ENCODE measurements at places on chromosomes 3 and 15.
A peak's percentile ranks its signal among the peaks of the same experiment; 100 is the strongest.

DNA sequence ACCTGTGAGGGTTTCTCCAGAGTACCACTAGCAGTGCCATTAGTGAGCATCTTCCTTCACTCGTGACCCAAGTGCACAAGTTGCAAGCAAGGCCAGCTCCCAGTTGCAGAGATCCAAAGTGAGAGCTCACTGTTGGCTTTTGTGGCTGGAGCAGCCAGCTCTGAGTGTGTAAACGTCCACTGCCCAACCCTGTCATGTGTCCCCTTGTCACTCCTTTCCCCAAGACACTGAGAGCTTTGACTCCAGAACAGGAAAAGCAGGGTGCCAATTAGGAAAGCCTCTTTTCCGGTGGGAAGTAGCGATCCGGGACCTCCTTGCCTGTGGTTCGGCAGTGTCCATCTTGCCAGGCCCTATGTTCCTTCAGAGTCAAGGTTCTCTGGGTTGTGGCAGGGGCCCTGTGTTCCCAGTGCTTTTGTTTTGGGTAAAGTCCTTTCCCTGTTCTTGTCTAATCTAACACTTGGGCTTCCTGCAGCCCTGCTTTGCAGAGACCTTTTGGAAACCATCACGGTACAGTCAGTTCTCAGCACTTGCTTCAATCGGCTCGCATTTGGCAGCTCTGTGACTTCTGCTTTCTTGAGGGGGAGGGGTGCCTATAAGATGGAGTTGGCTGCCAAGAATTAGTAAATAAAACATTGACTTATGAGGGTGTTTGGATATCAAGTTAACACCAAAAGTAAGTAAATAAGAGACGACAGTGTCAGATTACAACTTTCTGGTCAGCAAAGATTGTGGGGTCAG, 90.5 kb downstream of the DNASE1L3 start:
- DNase-seq: no peak

DNA sequence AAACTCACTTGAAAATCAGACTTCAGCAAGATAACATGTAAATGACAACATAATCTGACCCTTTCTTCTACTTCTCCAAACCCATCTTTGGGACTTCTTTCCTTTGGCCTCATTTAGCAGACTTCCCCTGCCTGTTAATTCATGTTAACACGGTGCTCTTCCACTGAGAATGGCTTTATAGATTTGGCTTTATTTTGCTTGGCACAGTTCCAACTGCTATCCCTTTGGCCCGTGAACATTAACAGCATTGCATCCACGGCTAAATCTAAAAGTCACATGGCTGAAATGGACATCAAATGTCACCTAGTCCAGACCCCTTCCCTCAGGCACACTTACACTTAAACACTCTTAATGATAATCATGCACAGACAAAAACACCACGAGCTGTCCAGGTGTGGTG, 3.8 kb downstream of the ZMAT3 start:
- DNase-seq: no peak

GRCh38 chr15:20280933-20281463, 260.6 kb downstream of the GOLGA6L6 start:
- no peak for DNase-seq

- no peak for DNase-seq
Measured at GRCh38 chr3:7340795-7341194, 479.9 kb downstream of the GRM7 start.

DNA sequence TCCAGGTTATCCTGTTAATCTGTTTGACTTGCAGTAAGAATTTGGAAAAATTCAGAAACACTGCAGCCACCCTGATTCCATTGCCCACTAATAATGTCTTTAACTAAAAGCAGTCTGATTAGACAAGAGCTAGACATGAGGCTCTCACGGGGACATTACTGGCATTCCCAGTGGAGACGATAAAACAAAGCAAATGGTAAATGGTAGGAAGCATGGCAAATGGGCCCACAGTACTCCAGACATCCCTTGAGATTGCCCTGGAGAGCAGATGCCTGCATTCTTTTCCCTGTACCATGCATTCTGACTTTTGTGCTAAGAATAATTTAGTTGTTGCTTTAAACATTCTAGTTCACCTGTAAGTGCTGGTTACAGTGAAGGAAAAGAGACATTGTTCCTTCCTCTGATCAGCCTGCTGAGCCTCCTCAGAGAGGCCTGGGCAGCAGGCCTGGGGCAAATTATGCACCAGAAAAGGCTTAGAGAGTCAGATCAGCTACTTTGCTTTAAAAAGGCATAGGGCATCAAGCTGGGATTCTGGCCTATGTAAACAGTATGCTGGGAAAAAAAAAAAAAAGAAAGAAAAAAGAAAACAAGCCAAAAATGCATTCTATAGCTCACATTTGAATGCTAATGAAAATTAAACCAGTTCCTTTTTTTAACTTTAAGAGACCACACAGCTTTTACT, 204.6 kb downstream of the GABRG3 start:
- no peak for DNase-seq

GRCh38 chr3:31793821-31794220, 187.2 kb downstream of the OSBPL10 start:
- no peak for DNase-seq

DNA sequence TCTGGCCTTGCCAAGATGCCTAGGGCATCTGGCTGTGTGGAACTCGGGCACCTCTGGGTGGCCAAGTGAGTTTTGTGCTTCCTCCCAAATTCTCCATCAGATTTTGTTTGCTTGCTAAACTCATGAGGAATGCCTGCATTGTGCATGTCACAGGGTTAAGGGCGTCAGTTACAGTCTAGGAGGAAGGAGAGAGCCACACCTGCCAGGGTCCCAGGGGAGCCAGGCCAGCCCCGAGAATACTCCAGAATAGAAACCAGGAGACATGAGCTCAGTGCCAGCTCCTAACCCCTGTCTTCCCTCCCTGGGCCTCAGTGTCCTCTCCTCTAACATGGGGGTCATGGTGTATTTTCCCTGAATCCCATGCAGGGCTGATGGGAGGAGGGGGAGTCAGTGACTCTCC, 22.0 kb upstream of the SKOR1 start:
- no peak for DNase-seq

- DNase-seq: no peak
Measured at GRCh38 chr3:121979734-121980449, 42.2 kb downstream of the ILDR1 start.

GRCh38 chr15:48800811-48801455, 9.9 kb downstream of the CEP152 start:
- peak; percentile 34 for DNase-seq

DNA sequence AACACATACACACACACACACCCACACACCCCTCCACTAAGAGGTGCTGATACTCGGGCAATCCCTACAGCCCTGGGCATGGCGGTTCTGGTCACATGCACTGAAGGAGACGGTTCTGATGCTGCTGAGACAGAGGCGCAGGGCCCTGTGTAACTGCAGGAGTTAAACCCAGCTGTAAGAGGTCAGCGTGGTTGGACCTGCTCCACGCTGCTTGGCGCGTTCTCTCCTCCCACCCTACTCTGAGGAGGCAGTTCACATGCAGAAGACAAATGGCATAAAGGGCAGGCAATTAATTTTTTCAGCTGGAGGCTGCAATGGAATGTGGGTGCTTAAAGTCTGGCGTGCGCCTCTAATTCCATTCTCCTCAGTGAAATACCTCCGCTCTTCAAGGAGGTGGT, 35.2 kb downstream of the GRK7 start:
- no peak for DNase-seq

GRCh38 chr15:58608129-58608590, 141.3 kb downstream of the ADAM10 start:
- peak; percentile 38 for DNase-seq

GRCh38 chr15:33638453-33638852, 327.7 kb downstream of the RYR3 start:
- no peak for DNase-seq

DNA sequence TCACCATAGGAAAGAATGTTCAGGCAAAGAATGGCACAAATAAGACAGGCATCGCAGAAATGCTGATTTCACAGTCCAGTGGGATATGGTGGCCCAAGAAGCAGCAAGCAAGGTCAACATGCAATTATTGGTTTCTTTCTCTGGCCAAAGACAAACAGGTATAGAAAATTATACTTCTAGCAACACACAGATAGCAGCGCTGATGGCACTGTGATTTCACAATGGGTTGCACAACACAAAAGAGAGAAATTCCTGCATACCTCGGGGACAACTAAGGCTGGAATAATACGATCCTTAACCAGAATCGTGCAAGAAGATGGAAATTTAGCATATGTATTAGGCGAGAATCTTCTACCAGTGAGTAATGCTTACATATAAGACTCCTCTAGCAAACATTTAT, 76.3 kb upstream of the NR2F2 start:
- DNase-seq: no peak
